Naive thymus-derived CD4-positive, alpha-beta T cell (primary cell): ENCODE measurements at places on chromosomes 12 and 14. TPM values are rescaled to one million over a fixed set of nuclear protein-coding genes. Genes with fewer than 3 reads are reported as not detected.

- H3K4me3 ChIP-seq, result no peak overlapping the region
- DNase-seq, result no peak
- H3K27ac ChIP-seq, result no peak overlapping the region
- no peaks in the 10 kb centered on the region for H3K36me3 ChIP-seq
Measured at GRCh38 chr12:111773801-111774551, 7.2 kb downstream of the ALDH2 start.

GRCh38 chr12:91074154-91074709 is 16.4 kb upstream of the KERA start:
- H3K4me1 ChIP-seq, result no peaks in the 10 kb centered on the region
- H3K36me3 ChIP-seq, result no peaks in the 10 kb centered on the region
- no peak overlapping the region for H3K4me3 ChIP-seq
- H3K27ac ChIP-seq, result no peak overlapping the region
- DNase-seq, result no peak

Gene VPS29
- total RNA-seq, result 94.2 TPM

- no peaks in the 10 kb centered on the region for H3K4me1 ChIP-seq
- no peaks in the 10 kb centered on the region for H3K27me3 ChIP-seq
- DNase-seq, result no peak
- H3K27ac ChIP-seq, result no peak overlapping the region
- no peaks in the 10 kb centered on the region for H3K36me3 ChIP-seq
- no peak overlapping the region for H3K4me3 ChIP-seq
Measured at GRCh38 chr12:86456241-86456640, 200.1 kb upstream of the MGAT4C start.

Gene CLBA1
- total RNA-seq, result 1.4 TPM

Gene CELA1
- total RNA-seq, result 1.6 TPM

DNA sequence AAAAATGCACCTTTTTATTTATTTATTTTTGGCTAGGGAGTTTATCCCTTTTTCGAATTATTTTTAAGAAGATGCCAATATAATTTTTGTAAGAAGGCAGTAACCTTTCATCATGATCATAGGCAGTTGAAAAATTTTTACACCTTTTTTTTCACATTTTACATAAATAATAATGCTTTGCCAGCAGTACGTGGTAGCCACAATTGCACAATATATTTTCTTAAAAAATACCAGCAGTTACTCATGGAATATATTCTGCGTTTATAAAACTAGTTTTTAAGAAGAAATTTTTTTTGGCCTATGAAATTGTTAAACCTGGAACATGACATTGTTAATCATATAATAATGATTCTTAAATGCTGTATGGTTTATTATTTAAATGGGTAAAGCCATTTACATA is 14.9 kb upstream of the SNAPC1 start:
- H3K27ac ChIP-seq, result no peak overlapping the region
- DNase-seq, result no peak
- H3K4me1 ChIP-seq, result no peaks in the 10 kb centered on the region
- H3K36me3 ChIP-seq, result peaks cover under 1% of the 10 kb centered on the region

DNA sequence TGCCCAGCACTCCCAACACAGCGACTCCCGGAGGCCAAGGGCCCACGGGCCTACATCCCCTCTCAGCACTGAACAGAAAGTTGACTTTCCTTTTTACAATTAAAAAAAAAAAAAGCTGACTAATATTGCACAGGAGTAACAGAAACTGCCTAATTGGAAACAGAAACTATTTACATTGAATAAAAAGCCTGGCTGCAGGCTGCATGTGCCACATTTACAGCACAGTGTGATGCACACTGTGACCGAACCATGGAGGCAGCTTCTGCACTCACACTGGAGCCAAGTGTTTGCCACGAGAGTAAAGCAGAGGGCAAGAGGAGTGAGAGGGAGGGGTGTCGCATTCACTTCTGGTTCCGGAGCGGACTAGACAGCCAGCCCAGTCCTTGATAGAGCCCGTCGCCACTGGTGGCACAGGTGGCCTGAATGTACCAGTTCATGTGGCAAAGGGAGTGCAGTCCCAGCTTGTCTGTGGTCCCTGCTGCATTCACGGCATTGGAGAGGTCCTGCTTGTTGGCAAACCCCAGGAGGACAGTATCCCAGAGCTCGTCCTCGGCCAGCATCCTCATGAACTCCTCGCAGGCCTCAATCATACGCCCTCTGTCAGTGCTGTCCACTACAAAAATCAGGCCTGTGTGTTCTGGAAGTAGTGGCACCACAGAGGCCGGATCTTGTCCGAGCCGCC is 59.2 kb downstream of the SPPL3 start:
- no peaks in the 10 kb centered on the region for H3K27me3 ChIP-seq
- DNase-seq, result no peak
- no peak overlapping the region for H3K27ac ChIP-seq

- H3K27me3 ChIP-seq, result no peaks in the 10 kb centered on the region
- H3K4me3 ChIP-seq, result no peak overlapping the region
- no peaks in the 10 kb centered on the region for H3K36me3 ChIP-seq
- no peaks in the 10 kb centered on the region for H3K4me1 ChIP-seq
- no peak overlapping the region for H3K27ac ChIP-seq
- DNase-seq, result no peak
Measured at GRCh38 chr12:12491606-12492005, 71.1 kb downstream of the DUSP16 start.

GRCh38 chr14:31582286-31582691 is 21.1 kb downstream of the NUBPL start:
- no peaks in the 10 kb centered on the region for H3K4me1 ChIP-seq
- no peak for DNase-seq
- no peak overlapping the region for H3K4me3 ChIP-seq
- no peak overlapping the region for H3K27ac ChIP-seq

Gene KRT5
- total RNA-seq, result not detected

- H3K27ac ChIP-seq, result no peak overlapping the region
- no peaks in the 10 kb centered on the region for H3K4me1 ChIP-seq
- no peak overlapping the region for H3K4me3 ChIP-seq
Measured at GRCh38 chr12:5123921-5124320, 80.2 kb downstream of the KCNA5 start.

GRCh38 chr12:54018468-54018984 is 9.7 kb upstream of the HOXC6 start:
- peaks cover 15% of the 10 kb centered on the region for H3K4me1 ChIP-seq
- no peak for DNase-seq
- peak overlapping the region; percentile 58 for H3K4me3 ChIP-seq
- H3K36me3 ChIP-seq, result no peaks in the 10 kb centered on the region
- no peak overlapping the region for H3K27ac ChIP-seq

DNA sequence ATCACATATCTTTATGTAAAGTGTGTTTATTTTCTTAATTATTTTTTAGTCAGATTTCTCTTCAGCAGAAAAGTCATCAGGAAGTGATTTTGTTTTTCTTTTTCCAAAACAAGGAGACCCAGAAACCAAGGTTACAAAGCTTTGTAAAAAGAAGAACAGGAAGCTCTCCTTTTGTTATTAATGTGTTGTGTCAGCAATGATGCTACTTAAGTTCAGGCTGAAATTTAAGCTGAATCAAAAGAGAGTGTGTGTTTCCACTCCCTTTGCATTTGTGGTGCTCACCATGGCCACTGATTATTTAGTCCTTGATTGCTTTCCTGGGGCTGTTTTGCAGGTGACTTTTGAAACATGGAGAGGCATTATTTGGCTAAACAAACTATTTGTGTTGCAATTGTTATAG is 155.3 kb upstream of the ATP2B1 start:
- H3K27ac ChIP-seq, result peak overlapping the region; percentile 87
- H3K4me3 ChIP-seq, result peak overlapping the region; percentile 44
- H3K4me1 ChIP-seq, result peaks cover 23% of the 10 kb centered on the region

- peak overlapping the region; percentile 90 for H3K4me3 ChIP-seq
- peak; percentile 43 for DNase-seq
- H3K36me3 ChIP-seq, result no peaks in the 10 kb centered on the region
- H3K27ac ChIP-seq, result peak overlapping the region; percentile 92
Measured at GRCh38 chr12:89709995-89710872, 1.6 kb upstream of the ATP2B1 start.

- H3K27ac ChIP-seq, result no peak overlapping the region
- peaks cover 3% of the 10 kb centered on the region for H3K27me3 ChIP-seq
- no peak overlapping the region for H3K4me3 ChIP-seq
- no peaks in the 10 kb centered on the region for H3K36me3 ChIP-seq
- no peak for DNase-seq
Measured at GRCh38 chr12:51922762-51923505, 15.6 kb downstream of the ACVRL1 start.

- no peak for DNase-seq
- no peaks in the 10 kb centered on the region for H3K4me1 ChIP-seq
- no peaks in the 10 kb centered on the region for H3K27me3 ChIP-seq
- H3K4me3 ChIP-seq, result no peak overlapping the region
- H3K36me3 ChIP-seq, result no peaks in the 10 kb centered on the region
Measured at GRCh38 chr12:50182461-50182860, 15.3 kb upstream of the CERS5 start.

DNA sequence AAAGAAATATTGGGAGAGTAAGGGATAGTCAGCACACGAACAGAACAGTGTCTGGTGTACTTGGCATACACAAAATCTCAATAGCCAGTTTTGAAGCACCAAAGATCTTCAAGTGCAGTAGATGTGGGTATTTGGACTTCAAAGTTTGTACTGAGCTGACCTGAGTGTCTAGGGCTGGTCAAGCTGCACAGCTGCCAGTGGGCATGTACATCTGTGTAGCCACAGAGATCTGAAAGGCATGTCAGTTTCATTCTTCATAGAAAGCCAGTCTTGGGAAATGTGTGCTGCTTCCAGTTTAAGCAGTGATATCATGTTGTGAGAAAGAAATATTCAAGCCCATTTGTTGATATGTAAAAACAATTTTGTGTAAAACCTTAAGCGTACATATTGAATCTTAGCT is 279.0 kb upstream of the SYT10 start:
- no peak overlapping the region for H3K4me3 ChIP-seq
- H3K4me1 ChIP-seq, result no peaks in the 10 kb centered on the region
- no peaks in the 10 kb centered on the region for H3K27me3 ChIP-seq
- H3K36me3 ChIP-seq, result no peaks in the 10 kb centered on the region
- H3K27ac ChIP-seq, result no peak overlapping the region
- DNase-seq, result no peak
